Muscle of back (tissue), 13 donors: ENCODE measurements at places on chromosomes 12 and 14. TPM values are rescaled to one million over a fixed set of nuclear protein-coding genes. Genes with fewer than 3 reads are reported as not detected.
A peak's percentile ranks its signal among the peaks of the same experiment; 100 is the strongest.

The CPM gene
- 4.6 TPM for polyA plus RNA-seq

The RASSF9 gene
- 4.5 TPM for polyA plus RNA-seq

The FAM90A1 gene
- polyA plus RNA-seq, result 1.2 TPM

The ACVRL1 gene
- polyA plus RNA-seq, result 61.3 TPM

- no peak for DNase-seq
Observed at GRCh38 chr14:30996892-30997659, 28.4 kb upstream of the AP4S1 start.

GRCh38 chr12:116492703-116493324 is 66.4 kb upstream of the MAP1LC3B2 start:
- no peak for DNase-seq

DNA sequence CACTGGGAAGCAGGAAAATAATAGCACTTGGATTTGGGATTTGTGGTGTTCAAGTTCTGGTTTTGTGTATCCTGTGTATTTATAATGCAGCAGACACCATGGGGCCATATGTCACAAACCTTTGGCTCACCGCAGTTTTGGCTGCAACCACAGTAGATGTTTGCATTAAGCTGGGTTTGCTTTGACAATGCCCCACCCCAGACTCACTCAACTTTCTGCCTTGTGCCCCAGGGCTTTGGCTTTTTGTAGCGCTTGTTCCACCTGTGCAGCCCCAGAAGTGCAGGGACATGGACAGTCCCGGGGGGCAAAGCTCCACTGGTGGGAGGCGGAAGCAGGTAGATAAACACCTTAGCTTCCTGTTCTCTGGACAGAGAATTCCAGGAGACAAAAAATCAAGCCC is 446.9 kb downstream of the MED13L start:
- DNase-seq, result no peak

DNA sequence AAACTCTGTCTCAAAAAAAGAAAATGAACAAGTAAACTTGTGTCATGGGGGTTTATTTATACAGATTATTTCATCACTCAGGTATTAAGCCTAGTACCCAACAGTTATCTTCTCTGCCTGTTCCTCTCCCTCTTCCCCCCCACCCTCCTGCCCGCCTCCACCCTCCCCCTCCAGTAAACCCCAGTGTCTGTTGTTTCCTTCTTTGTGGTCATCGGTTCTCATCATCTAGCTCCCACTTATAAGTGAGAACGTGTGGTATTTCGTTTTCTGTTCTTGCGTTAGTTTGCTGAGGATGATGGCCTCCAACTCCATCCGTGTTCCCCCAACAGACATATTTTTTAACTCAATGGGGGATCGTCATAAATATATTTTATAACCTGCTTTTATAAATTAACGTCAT is 12.3 kb downstream of the IL31 start:
- no peak for DNase-seq

DNA sequence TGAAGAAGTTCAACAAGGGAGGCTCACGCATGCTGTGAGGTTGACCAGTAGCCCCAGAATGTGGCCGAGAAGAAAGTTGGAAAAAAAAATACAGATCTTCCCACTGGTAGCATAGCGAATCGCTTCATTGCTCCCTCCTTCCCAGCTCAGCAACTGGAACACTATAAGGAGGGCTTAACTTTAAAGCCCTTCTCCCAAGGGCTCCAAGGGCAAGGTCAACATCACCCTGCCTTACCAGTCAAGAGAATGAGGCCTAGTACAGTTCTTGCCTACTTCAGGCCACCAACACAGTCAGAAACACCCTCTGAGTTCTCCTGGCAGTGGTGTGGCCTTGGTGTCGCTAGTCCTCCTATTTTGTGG is 14.4 kb downstream of the OXA1L start:
- no peak for DNase-seq

GRCh38 chr12:54228471-54228870 is 39.7 kb upstream of the SMUG1 start:
- peak; percentile 80 for DNase-seq
